ENCODE measurements at places on chromosomes 5 and 9. TPM values are rescaled to one million over a fixed set of nuclear protein-coding genes. Genes with fewer than 3 reads are reported as not detected.

Gene PRRX2
- 2.0 TPM for total RNA-seq

Gene GNE
- 53.0 TPM for total RNA-seq

Gene AK1
- 15.2 TPM for total RNA-seq

Gene MTX3
- total RNA-seq: 17.0 TPM

Gene PCDHB12
- total RNA-seq: under 0.01 TPM

Gene DELE1
- 37.0 TPM for total RNA-seq

Gene FOXD4
- not detected for total RNA-seq

Gene IFNB1
- total RNA-seq: not detected

Gene ACER2
- 1.8 TPM for total RNA-seq

Gene ORM2
- total RNA-seq: not detected

Gene CDKN2A
- total RNA-seq: 8.9 TPM

Gene ETF1
- total RNA-seq: 177 TPM

Gene SGCD
- 3.7 TPM for total RNA-seq

Gene SLC6A19
- not detected for total RNA-seq
